ENCODE measurements at places on chromosomes 7 and 10.

DNA sequence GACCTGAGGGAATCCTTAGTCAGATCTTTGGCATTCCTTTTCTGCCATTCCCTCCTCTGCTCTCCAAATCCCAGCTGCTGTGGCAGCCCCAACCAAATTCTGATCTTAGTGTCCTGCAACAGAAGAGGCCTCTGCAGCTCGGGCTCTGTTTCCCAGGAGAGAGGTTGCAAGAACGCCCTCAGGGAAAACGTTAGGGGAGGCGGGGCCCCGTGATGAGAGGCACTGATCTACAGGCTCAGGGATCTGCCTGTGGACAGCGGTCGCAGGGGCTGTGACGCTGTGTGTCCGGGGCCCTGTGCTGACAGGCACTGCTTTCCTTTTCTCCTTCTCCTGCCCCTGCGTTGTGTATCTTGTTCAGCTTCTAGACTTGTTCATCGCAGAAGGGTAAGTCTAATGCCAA lies 57.3 kb upstream of the DPYSL4 start:
- DNase-seq, result no peak

DNA sequence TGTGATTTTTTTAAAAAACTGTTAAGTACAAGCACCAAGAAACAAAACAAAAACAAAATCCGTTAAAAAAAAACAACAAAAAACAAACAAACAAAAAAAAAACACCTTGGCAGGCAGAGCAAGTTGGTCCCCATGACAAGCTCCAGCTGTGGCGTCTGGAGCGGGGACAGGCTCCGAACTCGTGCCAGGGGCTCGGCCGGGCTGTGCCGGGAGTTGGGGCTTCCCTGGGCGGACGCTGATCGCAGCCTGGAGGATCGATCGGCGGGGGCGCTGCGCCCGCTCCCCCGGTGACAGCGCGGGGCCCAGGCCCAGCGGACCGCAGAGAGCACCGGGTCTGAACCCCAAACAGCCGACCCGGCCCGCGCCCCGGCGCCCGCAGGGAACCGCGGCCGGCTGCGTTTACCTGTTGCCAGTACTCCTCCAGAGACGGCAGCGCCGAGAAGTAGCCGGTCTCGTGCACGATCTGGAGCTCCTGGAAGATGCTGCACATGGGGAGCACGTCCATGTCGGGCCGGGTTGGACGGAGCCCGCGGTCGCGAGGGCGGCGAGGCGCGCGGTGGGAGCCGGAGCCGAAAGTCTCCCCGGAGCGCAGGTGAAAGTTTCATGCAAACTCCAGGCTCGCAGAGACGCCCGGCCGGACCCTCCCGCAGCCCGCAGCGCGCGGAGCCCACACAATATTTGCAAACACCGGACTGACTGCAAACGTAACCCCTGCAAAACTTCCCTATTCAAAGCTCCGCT lies at the start of gene KLF6:
Gene KLF6, minus strand, starts transcription at position 700 of the 741 bp plus-strand sequence. Its CDS starts 195 bp downstream, at position 505.
- DNase-seq, result no peak

- no peak for DNase-seq
Measured at GRCh38 chr10:119104654-119105015, 722 bp downstream of the DENND10 start.

DNA sequence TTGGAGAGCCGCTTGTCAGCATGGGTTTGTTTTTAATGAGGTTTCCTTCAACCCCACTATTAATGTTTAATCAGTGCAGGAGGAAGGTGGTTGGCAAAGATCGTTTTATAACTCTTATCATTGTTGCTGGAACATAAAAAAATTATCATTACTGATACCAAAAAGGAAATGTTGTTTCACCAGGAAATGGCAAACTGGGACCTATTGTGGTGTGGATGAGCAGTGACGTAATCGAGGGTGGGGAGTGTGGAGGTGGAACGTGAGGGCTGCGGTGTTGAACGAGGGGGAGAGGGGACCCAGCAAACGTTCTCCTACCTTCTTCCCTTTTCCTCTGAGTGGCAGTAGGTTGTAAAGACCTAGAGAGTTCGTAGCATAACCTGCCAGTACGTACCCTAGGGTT lies 71.9 kb upstream of the TOMM7 start:
- DNase-seq, result no peak

DNA sequence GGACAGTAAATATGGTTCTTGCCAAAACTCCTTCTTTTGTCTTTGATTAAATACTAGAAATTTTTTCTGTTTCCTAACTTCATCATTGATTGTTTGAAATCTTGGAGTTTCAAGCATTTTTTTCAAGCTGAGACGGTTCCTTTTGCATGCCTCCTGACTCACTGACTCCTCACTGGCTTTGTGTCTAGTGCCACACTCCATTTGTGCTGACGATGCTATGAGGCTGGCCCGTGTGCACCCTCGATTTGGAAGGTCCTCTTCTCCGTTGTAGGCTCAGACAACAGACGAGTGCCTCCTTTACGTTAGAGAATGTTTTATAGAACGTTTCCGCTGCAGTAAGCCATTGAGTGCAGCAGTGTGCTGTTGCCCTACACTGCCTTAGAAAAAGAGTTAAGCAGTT lies 10.8 kb upstream of the CSGALNACT2 start:
- DNase-seq, result no peak

GRCh38 chr10:21284301-21284700 lies 241.2 kb downstream of the SKIDA1 start:
- no peak for DNase-seq

Measured in activated CD4-positive, alpha-beta T cell treated with anti-CD3 and anti-CD28 coated beads for 4 hours (primary cell).